Cerebellar cortex (tissue), 1 donor: ENCODE measurements at places on chromosomes 2 and 18.

GRCh38 chr2:162258686-162259085, 15.4 kb upstream of the FAP start:
- no peak for DNase-seq

DNA sequence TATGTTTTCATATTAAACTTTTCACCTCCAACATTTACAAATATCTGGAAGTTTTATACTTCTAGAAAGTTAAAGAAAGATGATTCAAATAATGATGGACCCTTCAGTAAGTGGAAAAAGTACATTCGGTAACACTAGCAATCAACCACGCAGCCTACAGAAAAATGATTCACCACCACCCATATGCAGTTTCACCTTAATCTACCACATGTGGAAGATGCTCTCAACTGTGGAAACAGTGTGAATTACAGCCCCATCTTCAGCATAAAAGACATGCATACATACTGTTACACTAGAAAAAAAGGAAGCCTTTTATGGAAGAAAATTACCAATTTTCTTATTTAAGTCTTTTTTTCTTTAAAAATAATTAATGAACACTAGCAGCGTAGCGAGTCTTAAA, 1.1 kb downstream of the SLC38A11 start:
- DNase-seq: no peak

- peak; percentile 82 for DNase-seq
Observed at GRCh38 chr2:97747285-97747684, 33.9 kb downstream of the ZAP70 start.

DNA sequence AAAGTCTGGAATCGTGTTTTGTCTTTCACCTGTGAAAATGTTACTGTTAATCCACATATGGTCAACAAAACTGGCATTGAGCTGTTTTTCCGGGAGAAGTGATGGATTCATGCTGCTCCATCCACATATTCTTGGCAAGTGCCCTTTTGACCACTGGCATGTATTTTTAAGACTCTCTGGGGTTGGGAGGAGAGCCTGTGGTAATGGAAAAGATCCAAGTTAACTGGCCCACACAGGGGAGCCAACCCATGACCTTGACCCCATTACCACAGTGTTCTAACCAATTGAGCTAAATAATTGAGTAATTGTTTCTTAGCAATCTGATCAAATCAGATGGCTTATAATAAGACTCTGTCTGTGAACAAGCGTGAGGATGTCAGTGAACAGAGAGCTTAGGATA, 296.2 kb upstream of the NRP2 start:
- DNase-seq: no peak
